ENCODE measurements at places on chromosomes 4 and X.

DNA sequence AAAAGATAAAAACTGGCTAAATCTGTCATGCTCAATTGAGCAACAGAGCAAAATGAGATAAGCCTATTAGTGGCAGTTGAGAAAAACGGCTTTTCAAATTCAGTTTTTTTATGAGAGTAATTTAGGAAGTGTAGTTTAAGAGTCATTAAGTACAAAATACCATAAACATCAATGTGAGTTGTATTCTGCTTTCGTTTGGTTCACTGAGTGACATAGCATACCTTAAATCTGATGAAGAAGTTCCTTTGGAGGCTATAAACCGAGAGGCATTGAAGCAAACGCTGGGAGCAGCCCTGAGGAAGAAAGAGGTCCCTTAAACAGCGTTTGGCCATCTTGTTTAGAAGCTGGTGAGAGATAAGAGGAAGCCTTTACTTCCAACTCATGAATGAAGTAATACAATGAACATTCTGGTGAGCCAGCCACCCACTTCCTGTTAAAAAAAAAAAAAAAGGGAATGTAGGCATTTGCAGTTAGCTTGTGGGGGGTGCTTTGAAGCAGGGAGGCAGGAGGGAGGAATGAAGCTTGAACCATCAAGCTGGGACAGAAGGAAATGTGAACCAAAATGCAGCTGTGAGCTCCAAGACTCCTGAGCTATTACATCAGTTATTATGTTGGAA lies 132.3 kb downstream of the ZNF330 start:
- DNase-seq: no peak

- no peak for DNase-seq
These were observed 30.5 kb upstream of the COL25A1 start for GRCh38 chr4:109332926-109333464.

DNA sequence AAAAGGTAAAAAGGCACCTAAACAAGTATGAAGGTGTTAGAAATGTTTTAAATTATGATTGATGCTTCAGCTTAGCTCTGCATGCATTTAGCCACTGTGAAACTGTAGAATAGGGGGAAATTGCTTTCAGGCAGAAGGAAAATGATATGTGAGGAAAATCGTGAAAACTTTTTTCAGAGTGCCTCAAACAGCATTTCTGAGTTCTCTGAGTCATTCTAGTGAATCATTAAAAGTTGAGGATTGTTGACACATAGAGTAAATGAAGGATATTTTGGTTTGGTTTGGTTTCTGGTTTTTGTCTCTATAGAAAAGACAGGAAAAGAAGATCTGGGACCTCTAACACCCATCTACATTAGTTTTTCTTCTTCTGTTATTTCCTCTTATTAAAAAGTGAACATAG lies 332.5 kb upstream of the TRAM1L1 start:
- no peak for DNase-seq

- no peak for DNase-seq
These were observed 360.9 kb upstream of the AGA start for GRCh38 chr4:177803151-177803550.

- no peak for DNase-seq
These were observed 7.8 kb upstream of the RRAGB start for GRCh38 chrX:55709735-55710134.

DNA sequence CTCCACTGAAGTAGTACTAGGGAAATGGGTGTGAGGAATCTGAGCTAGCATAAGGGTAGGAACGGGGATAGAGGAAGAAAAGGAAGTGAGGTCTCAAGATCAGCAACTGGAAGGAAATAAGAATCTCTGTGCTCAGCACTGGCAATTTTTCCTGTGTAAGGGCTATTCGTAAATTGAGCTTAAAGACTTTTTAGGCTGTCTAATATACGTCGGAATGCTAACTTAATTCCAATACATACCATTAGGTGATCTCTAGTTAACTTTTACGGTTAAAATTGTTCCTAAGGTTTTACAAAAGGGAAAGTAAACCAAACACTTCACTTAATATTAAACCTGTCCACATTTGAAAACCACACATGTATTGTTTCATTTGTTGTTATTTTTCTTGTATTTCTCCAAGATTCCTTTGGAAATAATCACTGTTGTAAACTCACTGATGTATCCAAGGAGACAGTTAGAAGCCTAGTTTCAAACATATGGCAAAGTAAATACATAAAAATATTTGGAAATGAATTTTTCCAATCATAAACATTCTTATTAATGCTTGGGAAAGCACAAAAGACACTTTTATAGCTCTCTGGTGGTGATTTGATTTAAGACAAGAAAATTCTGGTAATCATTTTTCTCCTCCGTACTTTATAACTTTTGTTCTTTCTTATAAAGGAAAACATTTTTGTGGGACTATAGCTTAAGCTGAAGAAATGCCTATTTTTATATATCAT lies 28.1 kb upstream of the HPGDS start:
- no peak for DNase-seq

- no peak for DNase-seq
These were observed 28.9 kb upstream of the MTMR1 start for GRCh38 chrX:150664290-150664689.

- no peak for DNase-seq
These were observed 98.0 kb downstream of the PSAPL1 start for GRCh38 chr4:7336732-7337131.

- no peak for DNase-seq
These were observed 108.9 kb downstream of the USP46 start for GRCh38 chr4:52550186-52550585.

DNA sequence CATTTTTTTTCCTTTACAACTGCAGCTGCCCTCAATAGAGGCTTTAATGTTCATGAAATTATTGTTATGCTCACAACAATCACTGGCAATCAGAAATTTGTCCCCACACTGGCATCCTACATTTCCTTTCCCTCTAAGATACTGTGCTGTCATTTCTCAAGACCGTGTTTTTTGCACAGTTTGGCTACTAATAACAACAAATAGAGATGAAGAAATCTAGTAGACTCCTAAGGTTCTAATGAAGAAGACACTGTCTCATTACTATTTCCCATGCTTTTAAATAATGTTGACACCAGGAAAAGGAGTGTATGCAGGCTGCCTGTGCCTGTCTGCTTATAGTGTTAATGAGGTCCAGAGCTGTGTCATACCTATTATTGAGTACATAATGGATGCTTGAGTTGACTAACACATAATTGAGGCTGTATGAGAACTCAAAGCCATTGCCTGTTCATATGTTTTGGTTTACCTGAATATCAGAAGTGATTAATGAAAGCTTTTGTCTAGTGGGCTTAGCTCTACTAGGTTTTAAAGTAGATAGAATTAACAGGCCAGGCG lies 1.5 kb upstream of the EIF4E start:
- DNase-seq: no peak

DNA sequence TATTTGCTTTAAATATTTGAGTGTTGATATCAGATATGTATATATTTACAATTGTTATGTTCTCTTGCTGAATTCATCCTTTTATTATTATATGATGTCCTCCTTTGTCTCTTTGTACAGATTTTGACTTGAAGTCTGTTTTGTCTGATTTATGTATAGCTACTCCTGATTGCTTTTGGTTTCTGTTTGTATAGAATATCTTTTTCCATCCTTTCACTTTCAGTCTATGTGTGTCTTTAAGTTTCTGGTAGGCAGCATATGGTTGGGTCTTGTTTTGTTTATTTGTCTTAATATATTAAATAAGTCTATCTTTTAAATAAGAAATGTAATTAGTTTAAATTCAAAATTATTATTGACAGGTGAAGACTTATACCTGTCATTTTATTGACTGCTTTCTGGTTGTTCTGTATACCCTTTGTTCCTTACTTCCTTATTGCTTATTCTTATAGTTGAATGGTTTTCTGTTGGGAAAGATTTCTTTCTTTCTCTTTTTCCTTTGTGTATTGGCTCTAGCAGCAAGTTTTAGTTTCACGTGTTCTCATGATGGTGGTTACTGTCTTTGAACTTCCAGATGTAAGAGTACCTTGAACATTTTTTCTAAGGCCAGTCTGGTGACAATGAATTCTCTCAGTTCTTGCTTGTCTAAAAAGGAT lies 31.1 kb downstream of the RAB28 start:
- DNase-seq: no peak

GRCh38 chrX:29461039-29461438 lies 754.3 kb upstream of the MAGEB2 start:
- DNase-seq: no peak

DNA sequence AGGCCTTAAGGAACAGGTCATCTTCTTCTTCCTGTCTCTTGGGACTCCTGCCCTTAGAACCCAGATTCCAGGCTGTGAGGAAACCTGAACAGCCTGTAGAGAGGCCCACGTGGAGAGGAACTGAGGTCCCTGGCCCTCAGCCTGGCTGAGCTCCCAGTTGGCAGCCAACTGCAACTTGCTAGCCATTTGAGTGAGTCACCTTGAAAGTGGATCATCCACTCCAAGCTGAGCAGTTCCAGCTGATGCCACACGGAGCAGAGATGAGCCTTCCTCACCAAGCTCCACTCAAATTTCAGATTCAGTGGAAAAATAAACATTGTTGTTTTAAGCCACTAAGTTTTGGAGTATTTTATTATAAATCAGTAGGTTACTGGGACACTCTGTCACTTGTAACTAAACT lies 392.5 kb downstream of the BCOR start:
- no peak for DNase-seq

DNA sequence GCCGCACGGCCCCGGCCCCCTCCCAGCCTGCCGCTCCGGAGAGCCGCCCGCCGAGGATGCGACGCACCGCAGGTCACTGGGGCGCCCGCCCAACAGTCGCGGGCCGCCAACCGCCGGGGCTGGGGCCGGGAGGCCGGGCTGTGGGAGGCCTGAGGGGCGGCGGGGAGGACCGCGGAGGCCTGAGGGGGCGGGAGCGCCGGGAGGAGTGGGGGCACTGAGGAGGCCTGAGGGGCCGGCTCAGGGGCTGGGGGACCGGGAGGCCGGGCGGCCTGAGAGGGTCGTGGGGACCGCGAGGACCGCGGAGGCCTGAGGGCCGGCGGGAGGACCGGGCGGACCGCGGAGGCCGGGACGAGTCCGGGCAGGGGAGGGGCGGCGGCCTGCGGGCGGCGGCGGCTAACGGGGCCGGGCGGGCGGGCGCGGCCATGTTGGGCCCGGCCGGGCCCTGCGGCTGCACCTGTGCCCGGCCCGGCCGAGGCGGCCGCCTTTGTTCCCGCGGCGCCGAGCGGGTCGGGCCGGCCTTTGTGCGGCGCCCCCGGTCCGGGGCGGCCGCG lies 353 bp downstream of the NSD2 start:
- peak; percentile 50 for DNase-seq

GRCh38 chr4:69589884-69590283 lies 49.6 kb downstream of the UGT2A2 start:
- no peak for DNase-seq

DNA sequence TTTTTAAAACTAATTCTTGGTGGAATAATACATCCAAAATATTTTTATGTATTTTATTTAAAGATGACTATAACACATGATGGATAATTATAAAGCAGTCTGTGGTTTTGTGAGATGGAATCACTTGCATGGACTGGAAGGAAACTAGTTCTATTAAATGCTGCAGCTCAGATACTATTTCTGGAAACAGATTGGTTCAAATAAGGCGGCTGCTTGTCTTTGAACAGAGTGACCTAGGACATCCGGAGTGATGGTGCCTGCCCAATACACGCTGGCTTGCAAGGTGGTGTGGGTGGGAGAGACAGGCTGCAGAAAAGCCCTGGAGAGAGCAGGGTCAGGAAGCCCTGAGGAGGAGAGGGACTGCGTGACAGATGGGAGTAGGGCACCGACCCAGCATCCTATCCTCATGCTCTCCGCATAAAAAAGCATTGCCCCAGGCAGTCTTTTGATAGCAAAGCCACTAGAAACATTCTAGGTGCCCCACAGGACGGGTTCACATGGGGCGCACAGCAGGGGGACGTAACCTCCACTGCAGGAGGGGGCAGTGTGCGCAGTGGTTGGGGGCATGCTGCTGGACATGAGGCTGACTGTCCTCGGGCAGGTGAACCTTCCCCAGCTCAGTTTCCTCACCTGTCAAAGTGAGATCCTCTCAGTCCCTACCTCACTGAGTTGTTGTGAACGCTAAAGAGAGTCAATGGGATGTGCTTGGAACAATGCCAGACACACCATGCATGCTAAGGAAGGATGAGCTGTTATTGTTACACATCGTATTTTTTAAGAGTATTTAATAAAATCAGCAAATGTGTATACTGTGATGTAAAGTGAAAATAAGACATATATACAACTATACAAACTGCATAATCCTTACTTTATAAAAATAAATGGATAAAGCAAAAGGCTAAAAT lies 71.3 kb downstream of the EVC2 start:
- no peak for DNase-seq

- no peak for DNase-seq
These were observed 144.6 kb downstream of the AMELX start for GRCh38 chrX:11437642-11438379.

DNA sequence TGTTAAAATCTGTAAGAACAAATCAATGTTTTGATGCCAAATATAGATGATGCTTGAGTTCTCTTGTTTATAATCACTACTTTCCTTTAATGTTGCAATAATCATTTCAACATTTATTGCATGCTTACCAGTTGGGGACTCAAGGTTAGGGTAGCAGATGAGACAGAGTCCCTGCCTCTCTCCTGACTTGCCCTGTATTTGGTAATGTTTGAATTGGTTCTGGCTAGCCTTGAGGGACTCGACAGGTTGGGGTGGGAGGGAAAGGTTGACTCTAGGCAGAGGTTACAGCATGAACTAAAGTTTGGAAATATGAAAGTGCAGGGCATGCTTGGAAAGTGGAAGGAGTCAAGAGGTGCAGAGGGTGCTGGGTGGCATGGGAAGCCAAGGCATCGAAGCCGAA lies 2.0 kb downstream of the SEC24B start:
- no peak for DNase-seq

- DNase-seq: no peak
These were observed 26.3 kb downstream of the MAEA start for GRCh38 chr4:1315836-1316536.

GRCh38 chr4:109861916-109862511 lies 14.1 kb downstream of the LRIT3 start:
- no peak for DNase-seq

DNA sequence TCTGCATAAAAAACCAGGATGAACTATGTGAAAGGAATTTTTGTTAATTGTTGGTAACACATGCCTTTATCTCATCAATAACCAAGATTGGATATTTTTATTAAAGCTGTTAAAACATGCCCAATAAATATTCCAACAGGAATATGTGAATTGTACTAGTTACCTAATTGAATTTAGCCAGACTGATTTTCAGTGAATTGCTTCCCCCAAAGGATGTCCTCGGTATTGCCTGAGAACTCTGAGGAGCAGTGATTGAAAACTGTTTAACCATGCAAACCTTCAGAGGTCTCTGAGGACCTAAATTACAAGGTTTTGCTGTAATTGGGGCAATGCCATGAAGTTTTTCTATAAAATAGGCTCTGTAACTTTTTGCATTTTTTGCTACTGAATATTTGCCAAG lies 66.6 kb downstream of the BLTP1 start:
- DNase-seq: no peak

- DNase-seq: no peak
These were observed 50.0 kb downstream of the NOP14 start for GRCh38 chr4:2913168-2913567.

Data from GM10248 (cell line).